Amygdala (tissue), 56 donors: ENCODE measurements at places on chromosomes 13 and 19.

- no peak for DNase-seq
Measured at GRCh38 chr19:41911889-41912731, 16.1 kb downstream of the ERFL start.

GRCh38 chr13:98917116-98917515 lies 60.7 kb downstream of the DOCK9 start:
- DNase-seq = no peak

DNA sequence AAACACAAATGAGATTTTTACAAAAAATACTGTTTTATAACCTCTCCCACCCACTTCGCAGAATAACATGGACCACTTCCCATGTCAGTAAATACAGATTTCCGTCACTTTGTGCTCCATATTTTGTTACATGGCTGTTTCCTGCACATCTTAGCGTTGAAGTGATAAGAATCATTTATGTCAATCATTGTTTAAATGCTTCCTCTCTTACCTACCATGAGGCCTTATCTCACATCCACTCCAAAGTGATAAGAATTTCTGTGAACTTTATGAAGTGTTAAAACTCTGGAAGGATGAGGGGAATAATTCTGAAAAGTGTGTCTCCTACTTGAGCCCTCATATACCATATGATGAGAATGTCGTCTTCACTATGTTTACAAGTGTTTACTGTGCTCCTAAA lies 36.6 kb upstream of the IL17D start:
- no peak for DNase-seq

DNA sequence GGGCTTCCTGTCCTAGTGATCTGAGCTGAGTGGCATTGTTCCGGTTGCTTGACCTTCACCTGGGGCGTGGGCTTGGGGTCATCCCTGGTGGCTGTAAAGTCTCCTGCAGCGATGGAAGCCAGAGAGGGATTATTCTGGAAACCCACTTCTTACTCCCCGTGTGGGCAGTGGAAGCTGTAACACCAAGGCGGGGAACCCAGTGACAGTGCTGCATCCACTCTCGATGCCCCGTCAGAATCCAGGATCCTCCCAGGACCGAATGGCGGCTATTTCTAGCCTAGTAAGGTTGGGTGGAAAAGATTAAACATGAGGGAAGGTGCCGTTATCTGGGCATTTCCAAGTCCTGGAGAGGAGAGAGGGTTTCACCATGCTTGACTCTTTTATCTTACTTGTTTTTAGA lies 280.6 kb downstream of the ZNF536 start:
- no peak for DNase-seq
